Thoracic aorta (tissue), 2 donors: ENCODE measurements at places on chromosomes 13 and 19.

GRCh38 chr13:75931116-75931515 lies 295.0 kb downstream of the LMO7 start:
- DNase-seq: no peak

GRCh38 chr19:28949535-28949934 lies 263.4 kb downstream of the UQCRFS1 start:
- DNase-seq: no peak

GRCh38 chr19:2170219-2170618 lies 6.5 kb downstream of the DOT1L start:
- no peak for DNase-seq

GRCh38 chr19:35013041-35013819 lies 13.1 kb downstream of the GRAMD1A start:
- peak; percentile 46 for DNase-seq

DNA sequence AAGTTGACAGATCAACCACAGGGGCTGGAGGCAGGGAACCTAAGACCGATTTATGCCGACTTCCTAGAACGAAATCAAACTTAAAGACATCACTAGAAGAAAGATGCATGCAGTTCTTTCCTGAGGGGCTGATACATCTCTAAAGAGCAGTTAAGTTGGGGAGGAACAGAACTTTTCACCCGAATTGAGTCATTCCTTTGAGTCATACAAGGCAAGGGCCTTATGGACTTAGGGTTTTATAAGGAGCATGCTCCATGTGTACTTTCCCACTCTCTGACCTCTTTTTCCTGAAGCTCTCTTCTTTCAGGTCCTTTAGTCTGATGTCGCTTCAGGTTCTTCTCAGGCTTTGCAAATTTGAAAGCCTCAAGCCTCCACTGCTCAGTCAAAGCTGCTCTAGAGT lies 7.9 kb upstream of the FBXL3 start:
- DNase-seq: no peak

DNA sequence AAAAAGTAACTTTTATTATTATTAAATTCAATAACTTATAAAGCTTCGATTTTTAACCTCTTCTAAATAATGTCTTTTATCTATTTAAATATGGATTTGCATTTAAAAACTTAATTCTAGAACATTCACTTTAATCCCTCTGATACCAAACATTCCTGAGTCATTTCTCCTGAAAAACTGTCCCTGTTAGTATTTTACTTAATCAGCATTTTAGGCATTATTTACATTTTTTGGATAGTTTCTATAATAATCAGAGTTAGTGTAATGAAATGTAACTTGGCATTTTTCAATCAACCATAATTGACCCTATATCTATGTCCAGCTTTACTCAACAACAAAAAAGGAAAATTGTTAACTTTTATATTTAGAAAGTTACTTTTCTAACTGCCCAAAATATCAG lies 428.1 kb downstream of the PCDH17 start:
- no peak for DNase-seq

GRCh38 chr19:51573331-51573730 lies 2.2 kb downstream of the ZNF175 start:
- no peak for DNase-seq

DNA sequence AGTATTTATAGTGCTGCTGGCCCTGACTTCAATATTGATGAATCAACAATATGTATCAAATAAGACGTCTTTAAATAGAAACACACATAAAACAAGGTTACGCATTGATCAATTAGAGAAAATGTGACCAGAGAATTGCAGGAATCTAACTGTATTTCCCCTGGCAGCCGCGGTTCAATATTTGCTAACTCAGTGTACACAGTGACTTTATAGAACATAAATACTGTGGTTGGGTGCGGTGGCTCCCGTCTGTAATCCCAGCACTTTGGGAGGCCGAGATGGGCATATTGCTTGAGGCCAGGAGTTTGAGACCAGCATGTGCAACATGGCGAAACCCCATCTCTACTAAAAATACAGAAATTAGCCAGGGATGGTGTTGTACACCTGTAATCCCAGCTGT lies 22.8 kb upstream of the UPF3A start:
- DNase-seq: no peak

DNA sequence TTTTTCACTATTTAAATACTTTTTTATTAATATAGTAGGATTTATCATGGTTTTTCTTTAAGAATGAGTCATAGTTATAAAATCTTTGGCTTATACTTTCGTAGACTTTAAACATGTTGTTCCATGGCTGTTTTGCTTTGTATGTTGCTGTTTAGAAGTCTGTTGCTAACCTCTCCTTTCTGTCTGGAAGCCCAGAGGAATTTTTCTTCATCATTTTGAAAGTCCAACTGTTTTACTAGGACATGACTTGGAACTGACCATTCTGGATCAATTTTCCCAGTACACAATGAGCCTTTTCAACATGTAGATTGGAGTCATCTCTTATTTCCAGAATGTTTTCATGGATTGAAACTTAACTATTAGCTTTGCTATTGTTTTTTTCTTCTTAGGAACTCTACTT lies 7.9 kb downstream of the CAB39L start:
- no peak for DNase-seq

DNA sequence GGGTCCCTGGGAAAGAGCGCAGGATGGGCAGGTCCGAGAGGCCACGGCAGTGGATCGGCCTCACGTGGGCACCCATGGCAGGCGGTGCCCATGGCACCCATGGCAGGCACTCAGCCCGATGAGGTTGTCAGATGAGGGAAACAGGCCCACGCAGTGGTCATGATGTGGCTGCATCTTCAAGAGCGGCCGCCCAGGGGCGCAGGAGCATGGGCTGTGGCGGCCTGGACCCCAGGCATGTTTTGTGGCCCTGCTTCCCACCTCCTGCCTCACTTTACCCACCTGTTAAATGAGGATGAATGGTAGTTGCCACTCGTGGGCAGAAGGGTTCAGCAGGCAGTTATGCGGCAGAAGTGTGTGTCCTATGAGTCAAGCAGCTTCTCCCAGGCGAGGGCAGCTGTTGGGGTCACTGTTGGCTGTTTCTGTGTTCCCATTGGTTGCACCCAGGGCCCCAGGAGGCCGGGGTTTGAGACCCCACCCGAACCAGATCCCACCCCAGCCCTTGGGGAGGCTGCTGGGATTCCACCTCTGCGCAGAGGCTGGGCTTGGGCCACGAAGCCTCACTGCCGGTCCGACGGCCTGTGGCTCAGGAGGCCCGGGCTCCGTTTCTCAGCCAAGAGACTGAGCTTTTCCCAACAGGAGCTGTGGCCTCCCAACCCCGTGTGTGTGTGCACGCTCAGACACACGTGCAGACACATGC lies 30.0 kb downstream of the CSNK1G2 start:
- no peak for DNase-seq

DNA sequence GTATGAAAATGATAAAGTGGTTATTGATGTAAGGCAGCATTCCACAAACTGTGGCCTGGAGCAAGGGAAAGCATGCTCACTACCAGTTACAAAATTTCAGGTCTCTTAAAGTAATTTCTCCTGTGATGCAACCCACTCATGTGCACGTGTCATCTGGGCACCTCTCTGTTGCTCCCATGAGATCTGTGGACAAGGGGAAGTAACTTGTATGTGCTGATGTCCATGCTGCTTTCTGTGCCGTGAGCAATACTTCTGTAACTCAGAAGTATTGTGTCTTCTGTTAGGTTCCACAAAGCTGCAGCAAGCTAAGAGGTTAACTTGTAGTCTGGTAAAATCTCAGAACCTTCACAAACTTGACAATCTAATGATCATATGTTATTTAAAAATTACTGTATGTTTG lies 930.0 kb upstream of the SLITRK6 start:
- DNase-seq: no peak

GRCh38 chr19:38361633-38362075 lies 12.7 kb upstream of the PSMD8 start:
- no peak for DNase-seq

- DNase-seq: no peak
Observed at GRCh38 chr13:110430391-110431336, 123.6 kb downstream of the COL4A2 start.

DNA sequence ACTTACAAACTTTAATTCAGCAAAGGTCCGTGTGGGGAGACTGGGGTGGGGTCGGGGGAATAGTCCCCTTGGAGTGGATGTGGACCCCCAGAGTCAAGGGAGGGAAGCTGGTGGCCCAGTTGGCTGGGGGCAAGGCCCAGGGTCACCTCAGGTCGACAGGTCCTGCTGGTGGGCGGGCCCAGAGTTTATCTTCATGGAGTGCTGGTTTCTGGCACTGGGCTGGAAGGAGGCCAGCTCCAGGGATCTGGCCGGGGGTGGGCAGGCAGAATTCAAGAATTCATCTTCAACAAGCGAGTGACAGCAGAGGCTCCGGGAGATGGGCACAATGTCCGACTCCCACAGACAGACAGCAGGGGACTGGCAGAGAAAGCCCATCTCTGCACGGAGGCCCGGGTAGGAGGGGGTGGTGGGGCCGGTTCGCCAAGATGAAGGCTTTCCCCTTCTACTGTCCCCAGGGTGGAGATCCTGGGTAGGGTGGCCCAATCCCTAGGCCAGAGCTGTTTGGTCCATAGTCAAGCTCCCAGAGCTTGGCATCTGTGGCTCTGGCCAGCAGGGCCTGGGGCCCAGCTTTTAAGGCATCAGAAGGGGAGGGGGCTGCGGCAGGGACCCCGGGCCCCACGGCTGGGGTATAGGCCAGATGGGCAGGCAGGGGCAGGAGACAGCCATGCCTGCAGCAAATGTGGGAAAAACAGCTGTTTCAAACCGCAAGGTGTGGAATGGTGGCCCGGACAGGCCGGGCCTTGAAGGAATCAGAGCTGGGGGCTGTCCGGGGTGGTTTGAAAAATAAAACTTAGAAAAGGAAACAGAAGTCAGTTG lies 622 bp upstream of the FDX2 start:
- DNase-seq: no peak

DNA sequence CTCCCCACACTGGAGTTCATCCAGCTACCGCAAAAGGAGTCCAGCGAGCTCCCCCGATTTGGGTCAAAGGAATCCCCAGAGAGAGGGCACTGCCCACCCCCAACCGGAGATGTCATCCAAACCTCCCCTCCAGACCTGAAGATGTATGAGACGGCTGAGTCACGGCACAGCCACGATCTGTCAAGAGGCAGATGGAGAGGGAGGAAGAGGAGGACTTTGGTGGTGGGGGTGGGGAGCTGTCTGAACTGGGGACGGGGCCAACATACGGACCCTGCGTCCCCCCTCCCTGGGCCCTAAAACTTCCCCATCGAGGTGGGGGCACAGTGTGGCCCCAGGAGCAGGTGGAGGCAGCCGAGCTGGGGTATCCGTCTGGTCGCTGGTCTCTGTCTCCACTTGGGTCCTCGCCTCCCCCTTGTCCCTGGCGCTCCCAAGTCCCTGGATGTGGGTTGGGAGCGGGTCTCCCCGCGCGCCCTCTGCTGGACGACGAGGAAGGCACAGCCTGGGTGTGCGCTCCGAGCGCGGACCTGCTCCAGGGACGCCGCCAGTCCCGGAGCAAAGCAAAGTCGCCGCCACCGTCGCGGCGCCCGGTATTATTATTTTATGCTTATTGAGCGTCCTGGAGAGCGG lies 3.8 kb downstream of the PDE4A start:
- DNase-seq: no peak

DNA sequence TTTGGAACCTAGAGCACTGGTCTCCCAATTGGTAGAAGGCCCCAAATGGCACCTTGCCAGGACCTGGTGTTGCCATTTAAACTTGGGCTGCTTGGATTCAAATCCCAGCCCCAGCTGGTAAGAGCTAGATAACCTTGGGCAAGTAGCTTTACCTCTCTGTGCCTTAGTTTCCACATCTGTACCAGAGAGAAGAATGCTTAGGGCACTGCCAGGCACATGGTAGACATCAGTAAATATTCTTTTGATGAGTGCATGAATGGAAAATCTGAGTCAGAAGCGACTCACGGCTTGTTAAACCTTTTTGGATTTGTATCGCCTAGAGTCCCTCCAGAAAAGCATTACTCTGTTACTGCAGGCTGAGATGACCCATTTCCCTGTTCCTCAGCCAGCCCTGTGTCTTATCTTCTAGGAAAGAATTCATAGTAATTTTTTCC lies 90.9 kb downstream of the SIPA1L3 start:
- DNase-seq: no peak

DNA sequence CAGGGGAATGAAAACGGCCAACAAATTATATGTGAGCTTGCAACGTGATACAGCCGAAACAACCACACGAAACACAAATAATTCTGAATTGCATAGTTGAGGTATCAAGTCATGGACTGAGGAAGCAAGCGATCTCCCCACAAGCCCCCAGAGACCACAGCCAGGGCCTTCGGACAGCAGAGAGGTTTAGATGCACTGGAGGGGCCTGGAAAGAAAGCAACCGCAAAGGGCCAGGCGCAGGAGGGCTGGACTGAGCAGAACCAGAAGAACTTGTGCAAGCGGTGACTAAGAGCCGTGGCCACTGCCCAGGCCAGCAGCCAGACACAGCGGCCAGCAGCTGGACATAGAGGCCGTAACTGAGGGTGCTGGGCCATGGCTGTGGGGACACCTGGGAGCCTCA lies 131.4 kb downstream of the TNFRSF19 start:
- no peak for DNase-seq

DNA sequence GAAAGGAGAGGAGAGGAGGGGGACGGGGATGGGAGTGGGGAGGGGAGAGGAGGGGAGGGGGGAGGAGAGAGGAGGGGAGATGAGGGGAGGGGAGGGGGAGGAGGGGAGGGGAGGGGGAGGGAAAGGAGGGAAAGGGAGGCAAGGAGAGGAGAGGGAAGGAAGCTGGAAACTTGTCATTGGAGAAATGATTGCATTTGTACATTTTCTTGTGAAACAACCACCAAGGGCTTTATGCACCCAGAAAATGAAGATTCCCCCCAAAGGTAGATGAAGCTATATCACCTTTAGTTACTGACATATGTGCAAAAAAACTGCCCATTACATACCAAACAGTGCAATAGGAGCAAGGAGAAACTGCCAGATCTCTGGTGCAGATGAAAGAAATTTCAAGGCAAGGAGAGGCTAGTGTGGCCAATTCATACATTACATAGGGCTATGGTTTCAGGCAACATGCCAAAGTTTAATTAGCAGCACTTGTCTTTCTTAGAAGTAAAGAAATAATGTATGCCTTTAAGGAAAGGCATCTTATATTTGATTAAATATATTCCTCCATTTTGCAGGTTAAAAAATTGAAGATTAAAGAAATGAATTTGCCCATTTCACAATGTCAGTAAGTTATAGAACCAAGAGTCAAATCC lies 49.5 kb upstream of the STK24 start:
- no peak for DNase-seq

- DNase-seq: no peak
Observed at GRCh38 chr19:48751845-48752495, 471 bp downstream of the FUT1 start.

- DNase-seq: no peak
Observed at GRCh38 chr13:101025519-101025918, 350.9 kb upstream of the TMTC4 start.
